ENCODE measurements at places on chromosomes 2 and 18.

GRCh38 chr18:13889671-13890070 lies 25.7 kb downstream of the MC2R start:
- DNase-seq: no peak

DNA sequence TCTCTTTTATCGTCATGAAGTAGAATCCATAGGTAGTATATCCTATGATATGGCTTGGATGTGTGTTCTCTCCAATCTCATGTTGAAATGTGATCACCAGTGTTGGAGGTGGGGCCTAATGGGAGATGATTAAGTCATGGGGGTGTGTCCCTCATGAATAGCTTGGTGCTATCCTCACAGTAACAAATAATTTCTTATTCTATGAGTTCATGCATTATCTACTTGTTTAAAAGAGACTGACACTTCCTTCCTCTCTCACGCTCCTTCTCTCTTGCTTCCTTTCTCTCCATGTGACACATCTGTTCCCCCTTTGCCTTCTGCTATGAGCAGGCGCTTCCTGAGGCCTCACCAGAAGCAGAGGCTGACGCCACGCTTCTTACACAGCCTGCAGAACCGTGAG lies 165.6 kb downstream of the MREG start:
- DNase-seq: no peak

GRCh38 chr2:75099521-75099922 lies 99.8 kb downstream of the TACR1 start:
- DNase-seq: no peak

- DNase-seq: no peak
These were observed 29.4 kb upstream of the RTTN start for GRCh38 chr18:70234667-70235459.

Measured in NCI-H187 treated with DMSO at 0.1 percent for 48 hours (cell line).